ENCODE measurements at places on chromosomes 5 and 9. TPM values are rescaled to one million over a fixed set of nuclear protein-coding genes. Genes with fewer than 3 reads are reported as not detected.

GRCh38 chr9:71665247-71665646 is 103.1 kb downstream of the CEMIP2 start:
- no peak for DNase-seq

GRCh38 chr9:126335837-126336735 is 9.5 kb downstream of the MVB12B start:
- no peak for DNase-seq

GRCh38 chr5:62000646-62001045 is 305.4 kb upstream of the KIF2A start:
- DNase-seq, result no peak

DNA sequence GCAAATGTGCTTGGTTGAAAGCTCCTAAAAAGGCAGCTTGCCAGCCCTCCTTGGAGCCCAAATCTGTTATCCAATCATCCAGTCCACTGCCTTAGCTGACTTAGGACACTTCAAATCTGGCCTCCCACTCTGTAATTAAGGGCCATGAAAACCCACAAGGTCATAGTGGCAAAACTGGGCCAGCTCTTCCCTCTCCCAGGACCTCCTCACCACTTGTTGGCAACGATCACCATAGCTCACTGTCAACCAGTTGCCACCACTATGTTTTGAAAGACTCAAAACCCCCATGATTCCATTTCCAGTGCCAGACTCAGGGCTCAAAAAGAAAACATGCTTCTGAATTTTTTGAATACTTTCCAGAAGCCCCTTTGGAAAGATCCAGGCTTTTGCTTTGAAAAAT is 107.5 kb downstream of the NREP start:
- no peak for DNase-seq

GRCh38 chr5:137075163-137075970 is 423.8 kb downstream of the SPOCK1 start:
- no peak for DNase-seq

DNA sequence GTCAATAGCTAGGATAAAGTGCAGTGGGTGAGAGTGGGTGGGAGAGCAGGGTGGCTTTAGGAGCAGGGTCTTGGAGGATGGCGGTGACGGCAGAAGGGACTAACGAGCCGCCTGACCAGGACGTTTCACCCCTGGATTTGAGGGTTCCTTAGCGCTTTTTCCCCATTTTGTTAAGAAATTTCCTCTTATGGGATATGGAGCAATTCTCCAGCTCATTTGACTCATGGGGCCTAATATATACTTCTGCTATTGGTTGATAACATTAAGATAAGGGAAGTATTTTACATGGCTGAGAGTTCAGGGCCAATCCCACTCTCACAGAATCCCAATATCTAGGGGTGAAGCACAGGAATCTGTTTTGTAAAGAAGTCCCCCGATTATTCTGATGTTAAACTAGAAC is 17.6 kb downstream of the CD180 start:
- no peak for DNase-seq

GRCh38 chr5:134142806-134143205 is 28.3 kb downstream of the TCF7 start:
- no peak for DNase-seq

DNA sequence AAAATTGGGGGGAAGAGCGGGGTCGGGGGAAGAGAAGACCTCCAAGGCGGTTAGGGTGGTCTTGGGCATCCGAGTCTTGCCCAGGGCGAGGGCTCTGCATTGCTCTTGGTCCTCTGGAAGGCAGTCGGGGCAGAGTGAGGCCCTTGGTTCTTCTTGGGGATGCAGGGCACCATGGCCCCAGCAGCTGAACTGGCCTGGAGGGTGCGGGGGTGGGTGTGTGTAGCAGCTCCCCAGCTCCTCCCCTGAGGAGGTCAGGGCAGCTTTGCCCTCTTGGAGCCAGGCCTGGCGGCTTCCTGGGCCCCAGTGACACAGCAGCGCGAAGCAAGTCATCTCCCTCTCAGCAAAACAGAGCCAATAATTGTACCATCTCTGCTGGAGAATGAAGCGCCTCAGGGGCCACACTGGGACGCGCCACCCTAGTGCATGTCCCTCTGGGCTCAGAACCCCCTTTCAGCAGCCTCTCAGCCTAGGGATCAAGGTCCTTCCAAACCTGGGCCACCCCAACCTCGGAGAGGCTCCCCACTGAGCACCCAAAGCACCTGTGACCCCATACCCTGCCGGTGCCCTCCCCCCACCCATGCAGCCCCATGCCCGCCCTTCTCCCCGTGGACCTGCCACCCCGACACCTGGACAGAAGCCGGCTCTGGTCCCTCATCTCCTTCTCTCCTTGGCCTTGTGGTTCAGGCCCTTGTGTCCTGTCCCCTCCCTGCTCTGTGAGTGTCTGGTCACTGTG is 10.4 kb upstream of the RXRA start:
- no peak for DNase-seq

DNA sequence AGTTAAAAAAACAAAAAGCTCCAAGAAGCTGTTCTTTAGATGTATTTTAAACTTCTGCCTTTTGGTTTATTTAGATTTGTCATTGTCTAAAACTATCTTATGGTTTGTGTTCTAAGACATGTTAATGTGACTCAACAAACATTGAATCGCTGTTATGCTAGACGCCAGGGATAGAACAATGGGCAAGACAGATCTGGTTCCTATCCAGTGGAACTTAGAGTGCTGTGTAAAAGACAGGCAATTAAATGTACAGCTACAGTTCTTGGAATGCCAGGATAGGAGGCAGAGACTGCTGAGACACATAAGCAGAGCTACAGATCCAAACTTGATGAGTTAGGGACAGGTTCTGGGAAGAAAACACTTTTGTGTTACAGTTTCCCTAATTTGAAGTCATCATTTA is 22.4 kb downstream of the LYRM7 start:
- DNase-seq, result no peak

GRCh38 chr9:3468421-3469205 is 57.2 kb downstream of the RFX3 start:
- DNase-seq, result no peak

DNA sequence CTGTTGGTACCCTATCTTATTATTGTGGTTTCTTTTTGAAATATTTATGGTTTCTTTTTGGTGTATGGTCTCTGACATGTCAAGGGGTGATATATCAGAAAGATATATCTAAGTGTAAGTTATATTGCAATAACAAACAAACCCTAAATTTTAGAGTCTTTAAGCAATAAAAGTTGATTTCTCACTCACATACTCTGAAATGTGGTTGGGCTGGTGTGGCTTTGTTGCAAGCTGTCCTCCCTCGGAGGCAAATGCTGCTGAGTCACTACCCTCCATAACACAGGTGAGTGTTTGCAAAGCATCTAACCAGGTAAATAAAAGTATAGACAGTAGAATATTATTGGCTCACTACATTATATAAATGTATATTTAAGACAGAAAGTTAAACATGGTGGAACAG is 253.2 kb downstream of the CDH18 start:
- DNase-seq, result no peak

The P4HA2 gene
- 77.5 TPM for total RNA-seq

The ANP32B gene
- total RNA-seq, result 24.1 TPM

The FAM221B gene
- not detected for total RNA-seq

The PCDHGA9 gene
- 5.2 TPM for total RNA-seq

The CCNI2 gene
- 1.6 TPM for total RNA-seq
